ENCODE measurements at places on chromosomes 7 and 10. TPM values are rescaled to one million over a fixed set of nuclear protein-coding genes. Genes with fewer than 3 reads are reported as not detected.

AKR1C4 gene
- total RNA-seq: not detected

UTF1 gene
- not detected for total RNA-seq

PRKG1 gene
- not detected for total RNA-seq

PRPS1L1 gene
- total RNA-seq: not detected

MRLN gene
- not detected for total RNA-seq

DNA sequence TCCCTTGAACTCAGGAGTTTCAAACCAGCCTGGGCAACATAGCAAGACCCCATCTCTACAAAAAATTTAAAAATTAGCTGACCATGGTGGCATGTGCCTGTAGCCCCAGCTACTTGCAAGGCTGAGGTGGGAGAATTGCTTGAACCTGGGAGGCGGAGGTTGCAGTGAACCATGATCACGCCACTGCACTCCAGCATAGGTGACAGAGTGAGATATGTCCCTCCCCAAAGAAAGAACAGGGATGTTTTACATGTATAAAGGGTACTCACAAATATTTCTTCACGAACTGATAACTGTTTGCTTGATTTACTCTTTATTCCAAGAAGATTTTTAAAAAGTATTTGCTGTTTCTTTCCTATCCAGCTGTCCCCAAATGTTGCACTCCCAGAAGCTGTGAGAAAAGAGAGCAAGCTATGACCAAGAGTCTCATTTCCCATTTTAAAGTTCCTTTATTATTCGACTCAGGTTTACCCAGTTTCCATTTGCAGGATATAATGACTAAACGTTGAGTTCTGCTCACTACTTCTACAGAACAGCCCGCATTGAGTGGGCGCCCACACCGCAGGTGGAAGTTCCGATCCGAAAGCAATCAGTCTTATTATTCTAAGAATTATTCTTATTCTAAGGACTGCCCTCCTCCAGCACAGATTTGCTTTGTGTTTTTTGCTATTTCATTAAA, 90.7 kb downstream of the APBB1IP start:
- no peak for DNase-seq

GRCh38 chr7:102284399-102284798, 2.3 kb upstream of the SH2B2 start:
- DNase-seq: peak; percentile 28

- DNase-seq: no peak
These were observed 8.3 kb downstream of the HOXA4 start for GRCh38 chr7:27122077-27122910.

DNA sequence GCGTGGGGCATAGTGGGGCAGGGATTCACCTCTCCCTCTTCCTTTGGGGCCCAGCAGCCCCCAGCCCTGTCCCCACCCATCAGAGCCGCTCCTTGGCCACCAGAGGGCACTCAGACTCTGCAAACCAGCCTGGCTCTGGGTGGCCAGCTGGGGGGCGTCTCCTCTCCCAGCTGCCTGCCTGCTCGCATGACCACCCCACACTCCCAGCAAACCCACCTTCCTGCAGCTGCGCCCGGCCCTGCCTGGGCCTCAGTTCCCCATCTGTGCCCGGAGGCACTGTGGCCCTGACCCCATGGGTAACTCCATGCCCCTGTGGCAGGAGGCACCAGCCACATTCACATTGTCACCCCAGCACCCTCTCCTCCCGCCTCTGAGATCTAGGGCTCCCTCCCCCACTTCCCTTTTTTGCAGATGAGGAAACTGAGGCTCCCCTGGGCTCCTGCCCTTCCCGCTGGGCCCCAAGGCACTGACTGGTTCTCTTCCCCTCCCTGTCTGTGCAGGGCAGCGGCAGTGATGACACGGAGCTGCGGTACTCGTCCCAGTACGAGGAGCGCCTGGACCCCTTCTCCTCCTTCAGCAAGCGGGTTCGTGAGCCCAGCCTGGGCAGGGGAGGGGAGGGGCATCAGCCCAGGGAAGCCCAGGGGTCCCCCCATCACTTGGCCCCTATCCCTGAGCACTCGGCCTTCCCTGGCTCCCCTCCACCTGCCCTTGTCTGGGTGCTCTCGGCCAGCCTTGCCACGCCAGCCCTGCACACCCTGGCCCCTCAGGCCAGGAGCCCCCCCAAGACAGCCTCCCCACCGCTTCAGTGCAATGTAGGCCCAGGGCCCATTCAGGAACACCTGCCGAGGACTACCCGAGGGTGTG, 6.9 kb upstream of the SH2B2 start:
- DNase-seq: peak; percentile 65

- no peak for DNase-seq
These were observed 214.8 kb upstream of the ADO start for GRCh38 chr10:62589689-62590088.

GRCh38 chr10:57925045-57925444, 342.6 kb downstream of the IPMK start:
- no peak for DNase-seq

DNA sequence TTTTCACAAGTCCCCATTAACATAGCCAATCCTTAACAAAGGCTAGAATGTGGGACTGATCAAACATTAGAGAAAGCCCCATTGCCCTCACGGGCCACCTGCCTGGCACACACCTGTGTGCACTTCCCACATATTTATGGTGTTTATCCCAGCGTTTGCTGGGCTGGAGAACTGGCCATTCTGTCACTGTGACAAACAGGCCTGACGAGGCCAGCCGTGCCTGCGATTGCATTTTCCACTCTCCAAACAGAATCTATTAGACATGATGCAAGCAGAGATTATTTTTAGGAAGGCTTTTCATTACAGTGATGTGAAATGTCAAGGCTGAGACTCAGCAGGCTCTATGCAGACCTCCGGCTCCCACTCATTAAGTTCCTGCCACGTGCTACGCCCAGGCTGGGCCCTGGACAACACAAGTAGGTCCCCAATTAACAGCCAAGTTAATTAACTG, 20.4 kb downstream of the PTPRN2 start:
- DNase-seq: no peak

- DNase-seq: no peak
These were observed 749.1 kb downstream of the CNTNAP2 start for GRCh38 chr7:146865696-146866095.

GRCh38 chr10:28880683-28880950, 203.3 kb downstream of the BAMBI start:
- DNase-seq: no peak

GRCh38 chr7:14834883-14835282, 67.7 kb downstream of the DGKB start:
- no peak for DNase-seq
